Nephron progenitor cell (in vitro differentiated cells): ENCODE measurements at places on chromosomes 7 and 10.
A peak's percentile ranks its signal among the peaks of the same experiment; 100 is the strongest.

GRCh38 chr10:119754936-119755335 is 29.1 kb downstream of the INPP5F start:
- no peak for DNase-seq

GRCh38 chr10:5594271-5595049 is 69.7 kb downstream of the CALML3 start:
- DNase-seq: peak; percentile 42

- DNase-seq: no peak
Measured at GRCh38 chr10:78035933-78036583, 2.4 kb downstream of the RPS24 start.

DNA sequence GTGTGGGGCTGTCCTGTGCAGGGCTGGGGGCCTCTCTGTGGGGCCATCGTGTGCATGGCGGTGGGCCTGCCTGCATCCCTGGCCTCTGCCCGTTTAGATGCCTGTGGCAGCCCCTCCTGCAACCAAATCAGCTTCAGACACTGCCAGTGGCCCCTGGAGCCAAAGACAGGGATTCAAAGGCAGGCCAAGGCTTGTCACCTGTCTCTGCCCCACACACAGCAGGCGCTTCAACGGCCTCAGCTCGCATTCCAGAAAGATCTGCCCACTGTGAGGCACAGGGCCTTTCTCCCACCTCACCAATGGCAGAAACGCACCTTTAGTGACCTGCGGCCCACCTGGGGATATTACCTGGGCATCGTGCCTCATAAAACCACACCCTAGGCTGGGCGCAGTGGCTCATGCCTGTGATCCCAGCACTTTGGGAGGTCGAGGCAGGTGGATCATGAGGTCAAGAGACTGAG is 46.0 kb downstream of the INSIG1 start:
- DNase-seq: no peak

GRCh38 chr7:55044371-55044717 is 25.5 kb downstream of the EGFR start:
- DNase-seq: no peak

DNA sequence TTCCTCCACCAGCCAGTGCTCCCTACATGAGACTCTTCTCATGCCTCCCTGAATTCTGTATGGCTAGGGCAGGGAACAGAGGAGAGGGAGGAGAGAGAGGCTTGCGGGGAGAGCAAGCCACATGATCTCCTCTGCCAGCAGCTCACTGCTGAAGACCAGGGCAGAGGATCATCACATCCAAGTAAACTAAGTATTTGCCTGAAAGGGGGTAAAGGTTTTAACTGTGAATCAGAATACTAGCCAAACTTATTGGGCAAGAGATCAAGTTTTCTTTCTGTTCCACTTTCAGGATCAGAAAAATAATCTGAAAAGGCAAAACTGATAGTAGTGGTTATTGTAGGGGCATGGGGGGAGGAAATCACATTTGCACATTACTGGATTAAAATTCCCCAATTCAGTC is 17.8 kb upstream of the ERCC6 start:
- DNase-seq: no peak

DNA sequence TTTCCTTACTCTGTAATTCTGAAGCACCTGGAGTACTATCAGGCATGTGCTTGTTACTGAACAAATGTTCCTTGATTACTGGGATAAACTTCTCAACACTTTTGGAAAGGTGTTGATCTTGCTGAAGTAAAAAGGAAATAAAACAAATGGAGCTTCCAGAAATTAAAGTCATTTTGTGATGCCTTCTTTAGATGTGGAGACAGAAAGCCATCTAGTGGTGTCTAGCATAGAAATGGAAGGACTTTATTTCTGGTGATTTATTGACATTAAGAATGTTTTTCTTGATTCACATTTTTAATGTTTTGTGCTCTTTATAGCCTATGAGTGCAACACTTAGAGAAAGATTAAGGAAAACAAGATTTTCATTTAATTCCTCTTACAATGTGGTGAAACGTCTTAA is 1.4 kb downstream of the SFR1 start:
- no peak for DNase-seq
